T-helper 2 cell (primary cell): ENCODE measurements at places on chromosomes 12 and 14.

DNA sequence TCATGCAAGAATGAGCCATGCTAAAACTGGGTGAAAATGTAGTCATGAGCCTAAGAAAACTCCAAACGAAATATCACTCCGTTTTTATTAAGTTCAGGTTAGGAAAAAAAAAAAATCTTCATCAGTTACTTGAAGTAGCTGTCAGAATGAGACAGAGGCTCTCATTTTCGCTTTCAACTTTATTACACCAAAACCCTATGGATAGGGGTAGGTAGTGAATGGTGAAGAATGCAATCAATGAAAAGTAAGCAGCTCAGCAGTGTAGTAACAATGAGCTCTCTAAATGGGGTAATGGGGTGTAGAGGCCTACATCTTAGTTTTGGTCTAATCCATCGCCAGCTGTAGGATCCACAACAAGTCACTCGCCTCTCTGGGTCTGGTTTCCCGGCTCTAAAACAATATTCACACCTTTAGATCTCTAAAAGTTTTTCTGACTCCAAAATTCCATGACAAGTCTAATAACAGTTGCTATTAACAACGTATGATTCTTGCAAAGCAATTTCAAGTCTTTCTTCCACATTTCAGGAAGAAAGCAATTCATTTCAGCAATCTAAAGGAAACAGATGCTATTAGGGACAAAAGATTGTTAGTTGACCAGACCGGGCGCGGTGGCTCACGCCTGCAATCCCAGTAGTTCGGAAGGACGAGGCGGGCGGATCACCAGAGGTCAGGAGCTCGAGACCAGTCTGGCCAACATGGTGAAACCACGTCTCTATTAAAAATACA, 1.7 kb downstream of the BTBD7 start:
- DNase-seq, result peak; percentile 13

DNA sequence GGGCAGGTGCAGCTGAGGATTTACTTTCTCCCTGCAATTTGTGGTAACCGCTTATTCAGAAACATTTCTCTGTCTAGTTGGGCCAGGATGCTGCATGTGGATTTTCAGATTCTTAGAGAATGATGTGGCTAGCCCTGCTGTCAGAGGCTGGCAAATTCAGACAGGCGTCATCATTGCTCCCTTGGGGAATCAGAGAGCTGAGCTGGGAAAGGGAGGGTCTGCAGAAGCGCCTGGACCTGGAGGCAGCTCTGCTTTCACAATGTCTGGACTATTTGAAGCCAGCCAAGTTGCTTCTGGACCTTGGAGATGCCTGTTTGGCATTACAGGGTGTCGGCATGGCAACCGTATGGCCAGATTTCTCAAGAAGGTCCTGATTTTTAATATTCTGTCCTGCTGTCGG, 3.4 kb downstream of the GALNT16 start:
- DNase-seq, result no peak

GRCh38 chr12:12821975-12822374, 8.8 kb downstream of the DDX47 start:
- no peak for DNase-seq

DNA sequence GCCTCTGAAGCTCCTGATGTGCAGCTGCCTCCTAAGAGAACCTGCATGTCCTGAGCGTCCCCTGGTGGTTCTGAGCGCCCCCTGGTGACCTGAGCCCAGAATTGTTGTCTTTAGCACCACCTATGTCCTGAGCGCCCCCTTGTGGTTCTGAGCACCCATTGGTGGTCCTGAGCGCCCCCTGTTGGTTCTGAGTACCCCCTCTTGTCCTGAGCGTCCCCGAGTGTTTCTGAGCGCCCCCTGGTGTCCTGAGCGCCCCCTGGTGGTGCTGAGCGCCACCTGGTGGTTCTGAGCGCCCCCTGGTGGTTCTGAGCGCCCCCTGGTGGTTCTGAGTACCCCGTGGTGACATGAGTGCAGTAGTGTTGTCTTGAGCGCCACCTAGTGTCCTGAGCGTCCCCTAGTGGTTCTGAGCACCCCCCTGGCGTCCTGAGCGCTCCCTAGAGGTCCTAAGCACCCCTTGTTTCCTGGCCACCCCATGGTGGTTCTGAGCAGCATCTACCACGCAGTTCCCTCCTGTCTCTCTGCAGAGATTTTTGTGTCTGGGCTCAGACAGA, 782.5 kb downstream of the TMEM121 start:
- DNase-seq, result peak; percentile 49

DNA sequence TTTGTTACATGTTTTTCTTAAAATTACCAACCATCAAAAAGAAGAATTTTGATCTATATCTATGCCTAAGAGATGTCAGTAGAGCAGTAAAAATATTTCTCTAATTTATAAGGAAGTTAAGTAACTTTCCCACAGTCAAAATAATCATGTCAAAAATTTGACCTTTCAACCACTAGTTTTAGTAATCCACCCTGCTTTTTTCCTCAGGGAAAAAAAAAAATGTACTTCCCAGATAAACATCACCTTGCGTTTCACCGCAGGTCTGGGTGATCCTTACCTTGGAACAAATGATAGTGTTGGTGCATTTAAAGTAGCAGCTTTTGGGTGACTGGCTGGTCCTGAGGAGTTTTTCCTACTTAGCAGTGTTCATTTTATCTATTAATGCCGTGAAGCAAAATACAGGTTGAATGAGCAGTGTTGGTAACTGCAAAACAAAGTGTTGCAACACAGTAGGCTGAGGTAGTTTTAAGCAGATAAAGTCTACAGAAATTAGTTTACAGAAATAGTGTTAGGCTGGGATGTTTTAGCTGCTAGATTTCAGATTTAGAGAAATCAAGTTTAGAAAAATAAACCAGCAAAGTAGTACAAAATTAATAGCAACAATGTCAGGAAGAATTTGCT, 137.2 kb upstream of the DNM1L start:
- DNase-seq, result no peak

DNA sequence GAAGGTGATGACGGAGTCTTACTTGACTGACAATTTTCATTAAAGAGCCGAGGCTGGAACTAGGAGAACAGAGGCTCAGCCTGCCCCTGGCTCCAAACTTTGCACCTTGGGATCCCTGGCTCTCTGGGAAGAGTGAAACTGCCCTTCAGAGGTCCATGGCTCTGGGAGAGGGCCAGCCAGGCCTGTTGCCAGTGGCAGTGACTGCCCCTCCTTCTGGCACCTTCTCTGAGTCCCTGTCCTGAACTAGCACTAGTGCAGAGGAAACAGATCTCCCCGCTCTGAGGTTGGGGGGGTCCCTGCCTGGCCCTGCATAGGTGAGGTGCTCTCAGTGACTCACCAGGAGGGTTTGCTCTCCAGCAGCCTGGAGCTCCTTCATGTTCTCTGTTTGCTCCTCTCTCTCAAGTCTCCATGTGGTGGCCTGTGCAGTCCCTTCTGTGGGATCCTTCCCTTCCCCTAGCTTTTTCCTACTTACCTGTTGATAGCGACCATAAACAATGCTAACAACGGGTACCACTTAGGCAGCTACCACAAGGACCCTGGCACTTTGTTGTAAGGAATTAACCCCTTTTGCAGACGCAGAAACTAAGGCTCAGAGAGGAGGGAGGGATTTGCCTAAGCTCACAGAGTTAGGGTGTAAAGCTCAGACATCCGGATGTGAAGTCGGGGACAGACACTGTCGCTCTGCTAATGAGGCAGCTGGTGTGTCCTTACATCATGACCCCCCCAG, 22.4 kb downstream of the FAM222A start:
- DNase-seq, result peak; percentile 5

GRCh38 chr12:20220339-20220738, 148.0 kb upstream of the PDE3A start:
- no peak for DNase-seq

- no peak for DNase-seq
Observed at GRCh38 chr12:124703856-124704255, 136.4 kb upstream of the NCOR2 start.

DNA sequence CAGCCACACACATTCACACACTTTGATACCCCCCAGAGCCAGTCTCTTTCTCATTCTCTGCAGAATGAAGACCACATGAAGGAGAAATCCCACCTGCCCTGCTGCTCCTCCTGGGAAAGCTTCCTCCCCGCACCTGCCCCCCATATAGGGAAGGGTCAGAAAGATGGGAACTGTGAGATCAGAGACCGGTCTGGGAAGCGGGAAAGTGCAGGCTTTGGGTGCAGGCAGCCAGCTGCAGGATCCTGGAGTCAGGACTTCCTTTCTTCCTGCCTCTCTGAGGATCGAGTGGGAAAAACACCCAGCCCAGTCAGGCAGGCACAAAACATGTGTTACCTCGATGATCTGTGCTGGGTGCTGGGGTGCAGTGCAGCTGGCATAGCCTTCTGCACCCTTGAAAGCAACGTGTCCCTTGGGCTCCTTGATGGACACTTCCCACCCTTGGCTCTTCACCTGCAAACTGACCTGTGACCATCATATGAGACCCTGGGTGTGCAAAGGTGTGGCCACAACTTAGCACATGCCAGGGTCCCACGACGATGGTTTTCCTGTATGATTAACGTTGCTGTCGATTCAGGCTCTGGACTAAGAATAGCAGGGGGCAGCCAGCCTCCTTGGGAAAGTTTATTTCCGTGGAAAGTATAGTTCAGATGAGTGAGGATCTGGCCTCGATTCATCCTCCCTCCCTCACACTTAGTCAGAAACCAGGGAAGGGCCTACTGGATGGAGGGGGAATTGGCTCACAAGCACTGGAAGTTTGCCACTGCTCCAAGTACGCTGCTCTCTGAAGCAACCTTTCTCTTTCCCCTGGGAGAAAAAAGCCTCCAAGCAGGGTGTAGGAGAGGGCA, 105.4 kb upstream of the MED13L start:
- no peak for DNase-seq

DNA sequence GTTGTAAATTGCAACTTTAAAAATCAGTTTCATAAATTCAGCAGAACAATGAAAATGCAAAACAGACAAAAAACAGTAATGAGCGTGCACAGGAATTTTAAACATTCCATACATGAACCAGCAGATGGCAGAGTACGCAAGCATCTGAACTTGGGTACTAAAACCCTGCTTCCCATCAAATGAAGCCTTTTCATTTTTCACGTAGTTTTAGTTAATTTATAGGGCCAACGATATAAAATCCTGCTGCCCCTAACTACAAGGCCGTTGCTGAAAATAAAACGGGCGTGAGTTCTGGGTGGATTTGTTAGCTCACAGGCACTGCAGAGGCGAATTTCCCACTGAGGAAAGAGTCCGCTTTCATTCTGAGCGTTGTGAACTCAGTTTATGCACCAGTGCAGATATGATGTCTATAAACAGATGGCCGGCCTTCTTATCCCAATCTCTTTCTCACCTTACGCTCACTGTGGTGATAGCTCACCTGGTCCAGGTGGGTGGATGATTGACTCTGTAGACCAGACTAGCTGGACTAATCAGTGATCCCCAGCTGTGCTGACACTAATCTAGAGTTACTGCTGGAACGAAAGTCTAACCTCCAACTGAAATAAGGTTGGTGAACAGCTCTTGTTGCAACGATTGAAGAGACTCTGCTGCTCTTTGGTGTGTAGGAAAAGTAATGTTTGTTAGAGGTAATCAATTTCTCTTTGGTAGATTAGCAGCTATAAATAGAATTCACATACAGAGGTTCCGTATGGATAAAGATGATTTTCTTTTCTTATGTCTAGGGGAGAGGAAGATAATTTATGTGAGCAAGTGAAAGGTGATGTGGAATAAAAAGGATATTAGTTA, 89.2 kb downstream of the PDZRN4 start:
- DNase-seq, result no peak
